ENCODE measurements at places on chromosomes 12 and 14.

DNA sequence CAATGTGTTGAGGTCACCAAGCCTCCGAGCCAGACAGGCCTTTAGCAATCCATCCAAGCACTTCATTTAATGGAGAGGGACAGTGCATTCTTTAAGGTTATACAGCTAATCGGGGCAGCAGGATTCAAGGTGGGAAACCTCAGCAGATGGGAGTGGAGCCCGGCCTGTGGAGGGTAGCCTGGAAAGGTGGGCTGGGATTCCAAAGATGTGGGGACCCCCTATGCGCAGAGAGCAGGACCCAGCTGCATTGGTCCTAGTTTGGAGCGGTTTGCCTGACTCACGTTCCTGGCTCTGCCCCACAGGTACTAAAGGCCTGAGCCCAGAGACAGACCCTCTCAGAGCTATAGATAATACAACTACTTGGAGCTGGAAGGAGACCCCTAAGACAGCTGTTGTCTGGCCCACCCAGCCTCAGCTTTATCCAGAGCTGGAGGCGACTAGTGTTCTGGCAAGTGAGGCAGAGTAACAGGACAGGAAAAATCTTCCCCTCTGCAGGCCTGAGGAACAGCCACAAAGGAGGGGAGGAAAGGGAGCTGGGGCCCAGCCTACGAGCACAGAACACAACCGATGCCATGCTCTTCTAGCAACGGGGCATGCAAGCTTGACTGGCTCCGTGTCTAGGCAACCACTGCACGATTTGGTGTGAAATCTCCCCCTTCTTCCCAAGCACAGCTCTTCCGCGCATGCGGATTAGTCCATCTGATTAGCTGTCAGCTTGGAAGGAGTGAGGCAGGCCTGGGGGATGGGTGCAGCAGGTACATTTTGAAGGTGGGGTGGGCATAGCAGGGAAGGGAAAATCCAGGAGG lies 1.1 kb upstream of the MYH7 start:
- DNase-seq, result no peak

- no peak for DNase-seq
These were observed 94.7 kb upstream of the DDHD1 start for GRCh38 chr14:53247596-53248370.

- DNase-seq, result peak; percentile 39
These were observed 851 bp downstream of the HSP90B1 start for GRCh38 chr12:103930787-103931735.

DNA sequence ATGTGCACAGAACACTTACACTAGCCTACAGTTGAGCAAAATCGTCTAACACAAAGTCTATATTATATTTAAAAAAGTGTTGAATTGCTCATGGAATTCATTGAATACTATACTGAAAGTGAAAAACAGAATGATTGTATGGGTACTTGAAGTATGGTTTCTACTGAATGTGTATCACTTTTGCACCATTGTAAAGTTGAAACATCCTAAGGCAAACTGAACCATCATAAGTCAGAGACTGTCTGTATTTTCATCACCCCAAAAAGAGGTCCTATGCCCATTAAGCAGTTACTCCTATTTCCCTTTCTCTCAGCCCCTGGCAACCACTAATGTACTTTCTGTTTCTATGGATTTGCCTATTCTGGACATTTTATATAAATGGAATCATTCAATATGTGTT lies 4.4 kb upstream of the AMIGO2 start:
- DNase-seq, result no peak

DNA sequence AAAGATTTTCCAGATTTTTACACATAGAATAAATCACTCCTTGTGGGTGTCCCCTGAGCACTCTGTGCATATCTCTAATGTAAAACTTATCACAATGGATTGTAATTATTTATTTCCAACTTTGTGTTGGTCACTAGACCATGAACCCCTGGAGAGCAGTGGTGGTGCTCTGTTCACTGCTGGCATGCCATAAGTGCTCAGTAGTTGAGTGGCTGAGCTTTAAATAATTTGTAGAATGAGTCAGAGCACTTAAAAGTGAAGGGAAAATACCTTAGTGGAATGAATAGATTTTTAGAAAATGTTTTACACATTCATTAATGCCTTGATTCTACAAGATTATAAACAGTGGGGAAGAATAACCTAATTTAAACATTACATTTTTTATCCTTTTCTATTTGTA lies 6.3 kb downstream of the MGAT4C start:
- DNase-seq, result no peak

DNA sequence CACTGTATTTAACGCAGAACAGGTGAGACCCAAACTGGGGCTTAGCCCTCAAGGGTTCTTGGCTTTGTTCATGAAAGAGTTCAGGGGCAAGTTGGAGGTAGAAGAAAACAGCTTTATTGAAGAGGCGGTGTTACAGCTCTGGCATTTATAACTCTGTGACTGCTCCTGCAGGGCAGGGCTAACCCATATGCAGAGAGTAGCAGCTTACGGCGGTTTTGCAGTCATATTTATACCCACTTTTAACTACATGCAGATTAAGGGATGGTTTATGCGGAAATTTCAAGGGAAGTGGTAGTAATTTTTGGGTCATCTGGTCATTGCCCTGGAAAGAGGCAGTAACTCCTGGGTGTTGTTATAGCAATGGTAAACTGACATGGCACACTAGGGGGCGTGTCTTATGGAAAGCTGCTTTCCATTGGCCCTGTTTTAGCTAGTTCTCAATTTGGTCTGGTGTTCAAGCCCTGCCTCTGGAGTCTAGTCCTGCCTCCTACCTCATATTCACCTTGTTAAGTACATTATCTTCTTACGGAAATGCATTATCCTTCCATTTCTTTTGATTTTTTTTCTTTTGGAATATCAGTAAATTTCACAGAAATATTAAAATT lies 1.8 kb upstream of the IAPP start:
- no peak for DNase-seq

DNA sequence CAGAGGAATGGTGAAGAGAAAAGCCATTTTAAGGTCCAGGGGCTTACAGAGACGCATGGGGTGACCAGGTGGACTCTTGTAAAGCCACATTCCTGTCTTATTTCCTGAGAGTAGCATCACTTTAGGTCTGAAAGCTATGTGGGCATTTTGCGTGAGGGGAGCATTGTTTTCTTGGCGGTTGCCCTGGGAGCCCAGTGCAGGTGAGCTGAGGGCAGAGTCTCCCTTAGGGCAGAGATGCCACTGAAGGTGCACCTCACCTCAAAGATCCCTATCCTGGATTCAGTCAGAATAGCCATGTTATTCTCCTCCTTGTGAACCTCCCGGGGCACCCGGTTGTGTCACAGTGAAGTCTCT lies 12.4 kb downstream of the GLRX5 start:
- DNase-seq, result no peak

- DNase-seq, result no peak
These were observed 203.6 kb downstream of the EFCAB11 start for GRCh38 chr14:89750908-89751392.

DNA sequence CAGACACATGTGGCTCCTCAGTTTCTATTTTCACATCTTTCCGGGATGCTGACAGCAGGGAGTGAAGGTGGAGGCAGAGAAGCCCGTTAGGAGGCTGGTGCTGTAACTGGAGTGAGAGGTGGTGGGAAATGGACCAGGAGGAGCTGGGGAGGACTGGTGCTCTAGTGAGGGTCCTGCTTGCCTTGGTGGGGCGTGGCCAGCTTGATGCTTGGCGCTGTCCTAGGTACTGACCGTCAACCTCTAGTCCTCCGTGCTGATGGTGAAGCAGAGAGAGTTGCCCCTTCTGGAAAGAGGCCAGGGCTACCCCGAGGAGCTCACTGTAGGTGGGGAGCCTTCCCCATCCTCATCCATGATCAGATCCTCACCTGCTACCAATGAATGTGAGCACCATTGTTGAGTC lies 1.4 kb downstream of the TRMT61A start:
- DNase-seq, result no peak

- no peak for DNase-seq
These were observed 36.2 kb downstream of the TMEM120B start for GRCh38 chr12:121748571-121749265.

DNA sequence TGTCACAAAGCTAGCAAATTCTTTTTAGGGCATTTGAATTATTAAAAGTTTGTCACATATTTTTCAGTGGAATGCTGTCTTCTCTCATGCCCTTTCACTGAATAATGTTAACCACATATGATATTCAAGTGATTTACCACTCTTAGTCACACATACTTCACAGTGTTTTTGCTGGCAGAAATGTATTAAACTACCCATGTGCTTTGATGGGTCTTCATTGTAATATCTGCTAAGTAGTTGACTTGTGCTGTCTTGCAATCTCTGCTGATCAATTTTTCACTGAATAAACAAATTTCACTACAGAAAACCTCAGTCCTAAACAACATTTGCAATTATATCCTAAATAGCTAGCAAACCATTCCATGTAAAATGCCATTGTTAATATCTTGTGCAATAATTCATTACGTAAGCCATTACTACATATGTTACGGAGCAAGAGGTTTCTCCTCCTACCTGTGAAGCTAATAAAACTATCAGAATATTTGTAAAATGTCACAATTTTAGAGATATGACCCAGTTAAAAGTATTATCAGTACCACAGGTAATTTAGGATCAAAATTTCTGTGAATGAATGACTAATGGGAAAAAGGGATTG lies 64.6 kb upstream of the LMO3 start:
- DNase-seq, result no peak

DNA sequence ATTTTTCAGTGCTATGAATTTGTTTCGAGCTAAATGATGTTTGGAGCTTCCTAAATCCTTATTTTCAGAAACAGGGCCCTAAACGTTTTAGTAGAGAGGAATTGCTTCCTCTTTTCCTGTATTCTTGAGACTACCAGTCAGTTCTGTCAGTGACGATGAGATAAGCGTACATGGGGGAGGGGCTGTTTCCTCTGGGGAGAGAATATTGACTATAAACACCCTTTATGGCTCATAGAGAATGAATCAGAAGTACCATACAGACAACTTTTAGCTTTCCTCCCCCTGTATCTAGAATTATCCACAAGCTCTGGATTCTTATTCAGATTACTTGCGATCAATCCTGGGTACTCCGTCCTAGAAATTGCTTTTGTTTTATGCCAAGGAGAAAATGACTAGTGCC lies 5.1 kb downstream of the TBK1 start:
- no peak for DNase-seq

GRCh38 chr12:116123451-116124258 lies 153.8 kb downstream of the MED13L start:
- peak; percentile 98 for DNase-seq

DNA sequence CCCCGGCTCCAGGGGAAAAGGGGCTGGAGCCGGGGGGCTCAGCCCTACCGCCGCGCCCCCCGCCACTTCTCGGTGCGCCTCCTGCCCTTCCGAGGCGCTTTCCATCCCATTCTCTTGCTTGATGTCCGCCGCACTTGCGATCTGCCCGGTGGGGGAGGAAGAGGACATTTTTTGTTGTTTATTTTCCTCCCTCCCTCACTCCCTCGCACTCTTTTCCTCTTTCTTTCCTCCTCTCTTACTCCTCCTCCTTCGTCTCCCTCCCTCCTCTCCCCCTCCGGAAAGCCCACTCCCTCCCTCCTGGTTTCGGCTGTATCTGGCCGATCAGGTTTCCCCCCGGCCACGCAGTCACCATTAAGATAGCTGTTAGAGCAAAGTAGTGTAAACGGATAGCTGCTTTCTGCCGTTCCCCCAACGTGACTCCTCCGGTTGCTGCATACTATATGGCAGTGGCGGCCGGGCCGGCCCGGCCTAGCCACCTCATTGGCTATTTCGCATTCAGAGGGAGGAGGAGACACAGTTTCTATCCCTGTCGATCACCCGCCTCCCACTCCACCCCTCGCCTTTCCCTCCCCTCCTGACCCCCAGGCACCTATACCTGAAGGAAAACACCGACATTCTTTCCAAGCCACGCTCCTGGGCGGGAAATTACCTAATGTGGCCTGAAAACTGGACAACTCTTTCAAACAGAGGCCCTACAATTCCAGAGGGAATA lies at the start of gene SIX4:
TSS of gene SIX4 (minus strand) at position 445 of the 712 bp plus-strand sequence. CDS start at position 168, 277 bp downstream.
- peak; percentile 99 for DNase-seq

- peak; percentile 5 for DNase-seq
These were observed 63.2 kb downstream of the TSPAN11 start for GRCh38 chr12:30989754-30990153.

DNA sequence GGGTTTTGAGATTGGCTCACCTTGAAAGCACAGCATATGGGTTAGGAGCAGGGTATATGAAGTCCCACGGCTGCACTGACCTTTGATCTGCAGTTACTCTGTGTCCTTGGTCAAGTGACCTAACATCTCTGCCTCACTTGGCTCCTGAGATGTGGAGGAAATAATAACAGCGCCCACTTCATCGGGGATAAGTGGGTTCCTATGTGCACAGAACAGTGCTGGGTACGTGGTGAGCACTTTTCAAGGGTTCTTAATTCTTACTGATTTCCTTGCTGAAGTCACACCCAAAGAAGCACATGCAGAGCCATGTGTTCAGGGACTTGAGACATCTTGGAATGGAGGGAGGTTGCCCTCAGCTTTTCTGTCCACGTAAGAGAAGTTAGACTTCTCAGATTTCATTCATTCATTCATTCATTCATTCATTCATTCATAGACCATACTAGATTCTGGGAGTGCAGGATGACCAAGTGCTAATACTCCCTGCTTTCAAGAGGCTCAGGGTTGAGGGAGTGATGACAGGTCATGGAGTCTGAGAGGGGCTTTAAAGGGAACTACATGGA lies 39.4 kb downstream of the ADGRD1 start:
- no peak for DNase-seq

DNA sequence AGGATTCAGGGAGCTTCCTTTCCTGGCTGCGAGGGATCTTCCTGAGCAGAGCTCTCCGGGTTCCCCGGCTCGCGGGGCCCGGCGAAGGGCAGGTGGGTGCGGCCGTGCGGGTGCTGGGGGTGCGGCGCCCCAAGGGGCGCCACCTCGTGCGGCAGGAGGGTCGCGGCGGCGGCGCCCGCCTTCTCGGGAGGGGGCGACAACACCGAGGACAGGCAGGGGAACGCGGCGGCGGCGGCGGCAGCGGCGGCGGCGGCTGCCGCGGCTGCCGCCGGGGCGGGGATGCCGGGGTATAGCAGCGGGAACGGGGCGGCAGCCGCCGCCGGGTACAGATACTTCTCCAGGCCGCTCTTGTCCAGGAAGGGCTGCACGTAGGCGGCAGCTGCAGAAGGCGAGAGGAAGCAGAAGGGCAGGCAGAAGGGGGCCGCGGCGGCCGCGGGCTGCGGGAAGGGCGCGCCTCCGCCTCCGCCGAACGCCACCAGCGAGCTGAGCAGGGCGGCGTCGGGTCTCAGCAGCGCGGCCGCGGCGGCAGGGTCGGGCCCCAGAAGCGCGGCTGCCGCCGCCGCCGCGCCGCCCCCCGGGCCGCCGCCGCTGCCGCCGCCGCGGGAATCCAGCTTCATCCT lies 2.7 kb downstream of the BHLHE41 start:
- DNase-seq, result no peak

GRCh38 chr14:25150934-25151790 lies 101.2 kb upstream of the STXBP6 start:
- DNase-seq, result peak; percentile 75

- DNase-seq, result no peak
These were observed 19.6 kb downstream of the NOC4L start for GRCh38 chr12:132163911-132164288.

- DNase-seq, result no peak
These were observed 10.8 kb downstream of the CLEC1A start for GRCh38 chr12:10088031-10088430.

- DNase-seq, result no peak
These were observed 723.8 kb downstream of the BCL11B start for GRCh38 chr14:98548071-98548686.
